ENCODE measurements at places on chromosomes 11 and 22.

GRCh38 chr22:44020981-44021380 lies 3.1 kb upstream of the PARVB start:
- no peak for DNase-seq

- no peak for DNase-seq
These were observed 408.7 kb downstream of the BRD1 start for GRCh38 chr22:49418943-49419342.

DNA sequence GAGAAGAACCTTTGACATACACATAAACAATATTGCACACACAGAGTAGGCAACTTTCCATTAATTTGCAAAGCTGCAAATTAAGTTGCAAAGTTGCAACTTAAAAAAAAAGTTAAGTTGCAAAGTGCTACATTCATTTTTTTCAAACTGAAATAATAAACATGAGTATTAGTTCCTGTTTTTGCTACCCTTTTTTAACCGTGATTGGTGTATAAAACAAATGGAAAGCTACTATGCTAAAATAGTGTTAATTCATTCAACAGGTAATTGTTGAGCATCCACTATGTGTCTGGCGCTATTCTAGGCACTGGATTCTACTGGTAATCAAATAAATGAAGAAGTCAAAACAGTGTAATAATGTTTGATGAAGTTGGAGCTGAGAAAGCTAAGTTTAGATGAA lies 8.1 kb downstream of the ZFP91 start:
- no peak for DNase-seq

DNA sequence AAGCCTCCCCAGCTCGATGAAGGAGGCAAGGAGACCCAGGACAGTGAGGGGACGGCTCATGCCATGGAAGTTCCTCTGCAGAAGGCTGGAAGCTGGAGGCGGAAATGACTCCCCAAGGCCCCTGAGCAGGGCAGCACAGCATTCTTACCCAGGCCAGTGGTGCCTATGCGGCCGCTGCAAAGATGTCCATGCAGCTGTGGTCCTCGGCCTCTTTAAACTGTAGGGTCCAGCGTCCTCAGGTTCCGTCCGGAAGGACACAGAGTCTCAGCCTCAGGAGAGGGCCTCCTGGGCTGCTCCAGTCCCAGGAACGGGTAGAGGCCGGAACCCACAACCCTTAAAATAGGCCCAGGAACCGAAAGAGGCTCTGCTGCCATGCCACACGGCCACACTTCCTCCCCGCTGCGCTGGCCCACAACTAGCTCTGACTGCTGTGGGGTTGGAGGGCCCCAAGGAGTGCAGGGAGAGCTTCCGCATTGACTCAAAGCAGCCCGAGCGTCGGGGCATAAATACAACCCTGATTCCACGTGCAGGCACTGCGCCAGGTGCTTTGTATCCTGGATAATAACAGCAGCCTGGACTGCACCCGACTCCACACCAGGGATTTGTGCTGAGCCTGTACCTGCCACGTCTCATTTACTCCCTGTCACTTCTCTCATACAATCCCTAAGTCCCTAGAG lies 5.5 kb downstream of the KIAA0930 start:
- no peak for DNase-seq

DNA sequence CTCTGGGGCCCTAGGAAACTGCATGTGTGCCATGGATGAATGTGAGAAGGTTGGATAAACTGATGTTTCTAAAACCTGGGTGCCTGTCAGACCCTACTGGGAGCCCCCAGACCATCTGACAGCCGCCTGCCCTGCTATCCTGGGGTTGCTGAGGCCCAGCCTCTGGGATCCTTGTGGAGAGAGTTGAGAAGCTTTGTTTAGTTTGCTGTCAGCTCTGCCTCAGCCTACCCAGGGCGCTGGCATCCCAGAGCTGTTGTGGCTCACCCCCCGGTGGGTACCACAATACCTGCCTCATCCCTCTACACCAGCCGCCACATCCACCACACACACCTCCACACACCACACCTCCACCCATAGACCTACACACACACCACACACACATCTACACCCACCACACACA lies 38.5 kb upstream of the HMOX1 start:
- no peak for DNase-seq

All from stimulated activated CD8-positive, alpha-beta memory T cell treated with anti-CD3 and anti-CD28 coated beads, Interleukin-2, amount 100 ng/mL, for 48 hours (primary cell).